NCI-H1048 (cell line): ENCODE measurements at places on chromosomes 11 and 22.

DNA sequence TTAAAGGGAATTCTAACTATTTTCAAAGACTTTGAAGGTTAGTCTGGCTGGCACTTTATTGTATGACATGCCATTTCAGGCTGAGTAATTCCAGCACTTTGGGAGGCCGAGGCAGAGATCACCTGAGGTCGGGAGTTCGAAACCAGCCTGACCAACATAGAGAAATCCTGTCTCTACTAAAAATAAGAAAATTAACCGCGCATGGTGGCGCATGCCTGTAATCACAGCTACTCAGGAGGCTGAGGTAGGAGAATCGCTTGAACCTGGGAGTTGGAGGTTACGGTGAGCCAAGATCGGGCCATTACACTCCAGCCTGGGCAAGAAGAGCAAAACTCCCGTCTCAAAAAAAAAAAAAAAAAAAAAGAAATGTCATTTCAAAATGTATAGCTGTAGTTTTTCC is 95.6 kb downstream of the RDX start:
- no peak for DNase-seq

GRCh38 chr11:42521994-42522393 is 789.8 kb upstream of the API5 start:
- no peak for DNase-seq

GRCh38 chr22:49825944-49826602 is 1.6 kb downstream of the BRD1 start:
- no peak for DNase-seq

DNA sequence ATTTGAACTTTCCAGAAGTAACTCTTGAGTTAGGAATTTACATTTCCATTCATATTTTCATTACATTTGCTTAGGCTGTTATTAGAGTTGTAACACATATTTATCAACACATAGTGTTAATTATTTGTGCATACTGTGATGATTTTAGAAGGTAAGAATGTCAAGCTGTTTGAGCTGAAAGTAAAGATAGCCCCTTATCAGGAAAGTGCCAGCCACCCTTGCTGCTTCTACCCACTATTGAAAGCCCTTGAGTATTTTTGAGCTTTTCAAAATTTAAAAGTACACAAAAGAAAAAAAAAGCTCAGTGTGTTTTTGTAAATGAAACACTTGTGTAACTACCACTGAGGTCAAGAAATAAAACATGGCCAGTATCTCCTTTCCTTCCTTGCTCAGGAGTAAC is 8.0 kb downstream of the APLP2 start:
- no peak for DNase-seq

DNA sequence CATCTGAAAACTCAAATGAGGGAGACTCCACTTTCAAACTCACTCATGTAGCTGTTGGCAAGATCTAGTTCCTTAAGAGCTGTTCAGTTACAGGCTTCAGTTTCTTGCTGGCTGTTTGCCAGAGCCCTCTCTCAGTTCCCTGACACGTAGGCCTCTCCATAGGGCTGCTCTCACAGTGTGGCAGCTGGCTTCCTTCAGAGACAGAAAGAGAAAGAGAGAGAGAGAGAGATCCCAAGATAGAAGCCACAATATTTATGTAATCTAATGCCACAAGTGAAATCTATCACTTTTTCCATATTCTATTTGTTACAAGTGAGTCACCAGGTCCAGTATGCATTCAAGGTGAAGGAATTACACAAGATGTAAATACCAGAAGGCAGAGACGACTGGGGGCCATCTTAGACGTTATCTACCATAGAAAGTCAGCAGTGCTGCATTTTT is 168.8 kb downstream of the RCN1 start:
- DNase-seq, result no peak

- DNase-seq, result no peak
Observed at GRCh38 chr11:110000031-110000502, 93.1 kb upstream of the ZC3H12C start.

DNA sequence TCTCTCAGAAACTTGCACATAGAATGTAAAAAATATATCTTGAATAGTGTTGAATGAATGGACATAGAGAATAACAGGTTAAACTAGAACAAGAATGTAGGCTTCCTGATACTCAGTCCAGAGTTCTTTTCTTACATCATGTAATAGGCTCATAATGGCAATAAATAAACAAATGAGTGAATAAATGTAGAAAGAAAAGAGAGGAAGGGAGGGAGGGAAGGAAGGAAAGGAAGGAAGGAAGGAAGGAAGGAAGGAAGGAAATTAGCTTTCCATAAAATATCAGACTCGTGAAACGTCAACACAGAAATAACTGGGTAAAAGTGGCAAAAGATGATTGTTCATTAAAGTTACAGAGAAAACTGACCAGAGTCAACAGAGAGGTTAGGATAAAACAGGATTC is 2001.0 kb downstream of the LRRC4C start:
- no peak for DNase-seq

DNA sequence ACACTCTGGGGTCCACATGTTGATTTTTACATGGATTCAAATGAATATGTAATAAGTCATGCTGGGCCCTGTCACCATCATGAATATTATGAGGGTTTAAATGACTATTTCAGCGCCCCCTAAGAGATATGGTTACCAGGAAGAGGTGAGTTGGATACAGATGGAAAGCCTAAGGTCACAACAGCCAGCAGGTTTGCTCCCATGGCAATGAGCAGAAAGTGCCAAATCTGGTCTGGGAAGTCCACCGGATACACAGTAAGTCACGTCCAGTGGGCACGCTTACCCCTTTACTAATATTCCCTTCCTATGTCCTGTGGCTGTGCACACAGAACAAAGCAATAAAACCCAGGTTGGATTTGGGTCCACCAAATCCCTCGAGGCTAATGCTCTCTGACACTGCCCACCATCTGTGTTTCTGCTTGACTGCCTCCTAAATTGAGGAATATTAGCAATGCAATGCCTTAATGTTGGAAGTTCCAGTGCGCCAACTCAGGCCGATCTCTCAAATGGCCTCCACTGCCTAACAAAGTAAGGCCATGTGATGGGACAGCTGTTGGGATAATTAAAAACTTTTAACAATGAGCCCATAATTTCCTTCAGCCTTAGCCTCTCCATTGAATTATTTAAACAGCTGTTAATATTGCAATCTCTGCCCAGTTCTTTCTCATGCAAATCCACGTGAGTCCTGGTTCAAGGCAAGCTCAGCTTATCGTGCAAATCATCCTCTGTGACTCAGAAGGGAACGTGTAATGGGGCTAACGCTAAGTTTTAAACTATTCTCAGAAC is 97.6 kb downstream of the SLC1A2 start:
- no peak for DNase-seq

DNA sequence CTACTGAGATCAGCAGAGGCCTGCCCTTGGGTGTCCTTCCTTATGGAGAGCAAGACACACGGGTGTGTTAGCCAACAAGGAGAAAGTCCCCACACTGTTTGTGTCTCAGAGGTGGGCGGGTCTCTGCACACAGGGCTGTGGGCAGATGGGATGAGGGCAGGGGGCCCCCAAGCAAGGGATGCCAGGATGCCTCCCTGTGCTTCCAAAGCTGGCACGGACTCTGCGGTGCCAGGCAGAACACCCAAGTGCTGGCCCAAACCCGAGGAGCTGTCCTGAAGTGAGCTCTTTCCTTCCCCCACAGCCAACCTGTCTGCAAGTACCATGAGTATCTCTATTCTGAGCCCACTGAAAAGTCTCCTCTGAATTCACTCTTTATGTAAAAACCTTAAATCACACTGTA is 273.3 kb downstream of the CTTN start:
- DNase-seq, result no peak

DNA sequence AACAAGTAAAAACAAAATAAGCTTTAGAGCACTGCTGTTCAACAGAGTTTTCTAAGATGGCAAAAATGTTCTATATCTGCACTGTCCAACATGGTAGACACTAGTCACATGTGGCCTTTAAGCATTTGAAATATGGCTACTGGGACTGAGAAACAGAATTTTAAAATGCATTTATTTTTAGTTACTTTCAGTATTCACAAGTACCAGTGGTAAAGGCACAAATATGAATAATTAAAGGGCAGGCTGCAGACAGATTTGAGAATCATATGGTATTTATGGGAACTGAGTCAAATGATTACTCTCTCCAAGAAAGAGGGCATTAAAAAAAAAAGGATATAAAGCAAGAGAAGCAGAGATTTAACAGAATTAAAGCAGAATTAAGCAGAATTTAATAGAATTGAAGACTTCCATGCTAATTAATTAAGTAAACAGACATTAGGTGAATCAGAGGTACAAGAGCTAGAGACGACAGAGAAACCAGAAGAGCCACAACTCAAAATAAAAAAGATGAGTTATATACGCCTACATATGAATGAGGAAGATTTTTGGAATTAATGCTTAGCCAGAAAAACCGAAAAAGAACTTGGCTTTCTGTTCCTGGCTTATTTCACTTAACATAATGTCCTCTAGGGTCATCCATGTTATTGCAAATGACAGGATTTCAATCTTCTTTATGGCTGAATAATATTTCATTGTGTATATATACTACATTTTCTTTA is 160.4 kb downstream of the ATG16L2 start:
- DNase-seq, result no peak

GRCh38 chr22:24335496-24335895 is 64.9 kb downstream of the SPECC1L start:
- DNase-seq, result no peak

GRCh38 chr11:73404048-73404447 is 27.8 kb downstream of the RELT start:
- DNase-seq, result no peak

DNA sequence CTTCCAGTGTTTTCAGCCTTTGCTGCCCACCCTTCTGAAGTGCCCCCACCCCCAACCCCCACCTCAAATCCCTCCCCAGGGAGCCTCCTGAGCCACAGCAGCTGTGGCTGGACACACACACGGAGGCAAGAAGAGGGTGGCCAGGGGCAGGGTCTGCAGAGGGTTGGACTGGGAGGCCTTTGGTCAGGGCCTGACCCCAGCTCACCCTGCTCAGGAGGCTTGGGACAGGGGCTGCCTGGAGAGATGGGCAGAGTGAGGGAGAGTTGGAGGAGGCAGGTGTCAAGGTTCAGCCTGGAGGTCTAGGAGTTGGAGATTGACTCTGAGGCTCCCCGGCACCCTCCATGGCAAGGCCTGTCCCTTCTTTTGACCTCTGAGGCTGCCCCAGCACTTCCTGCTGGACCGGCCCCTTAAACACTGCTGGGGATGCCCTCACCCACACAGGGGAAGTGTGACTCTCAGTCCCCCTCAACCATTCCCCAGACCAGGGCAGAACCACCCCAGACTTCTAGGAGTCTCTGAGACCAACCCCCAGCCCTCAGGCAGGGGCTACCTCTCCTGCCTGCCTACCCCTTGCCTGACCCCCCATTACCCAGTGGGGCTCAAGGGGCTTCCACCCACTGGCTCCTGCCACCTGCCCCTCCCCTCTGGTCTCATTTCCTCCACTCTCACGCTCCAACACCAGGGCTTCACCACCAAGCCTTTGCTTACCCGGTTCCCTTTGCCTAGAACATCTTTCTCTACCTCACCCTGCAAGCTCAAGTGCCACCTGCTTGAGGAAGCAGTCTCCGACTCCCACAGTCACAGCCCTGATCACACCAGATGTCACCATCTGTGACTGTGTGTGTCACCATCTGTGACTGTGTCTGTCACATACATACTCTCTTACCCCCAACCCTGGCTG is 8.6 kb downstream of the ARAP1 start:
- no peak for DNase-seq

GRCh38 chr11:39810358-39810757 is 1649.1 kb downstream of the LRRC4C start:
- DNase-seq, result no peak

GRCh38 chr22:22813126-22814075 is 74.2 kb upstream of the IGLL5 start:
- DNase-seq, result no peak

- no peak for DNase-seq
Observed at GRCh38 chr11:35180317-35181233, 41.6 kb downstream of the CD44 start.

DNA sequence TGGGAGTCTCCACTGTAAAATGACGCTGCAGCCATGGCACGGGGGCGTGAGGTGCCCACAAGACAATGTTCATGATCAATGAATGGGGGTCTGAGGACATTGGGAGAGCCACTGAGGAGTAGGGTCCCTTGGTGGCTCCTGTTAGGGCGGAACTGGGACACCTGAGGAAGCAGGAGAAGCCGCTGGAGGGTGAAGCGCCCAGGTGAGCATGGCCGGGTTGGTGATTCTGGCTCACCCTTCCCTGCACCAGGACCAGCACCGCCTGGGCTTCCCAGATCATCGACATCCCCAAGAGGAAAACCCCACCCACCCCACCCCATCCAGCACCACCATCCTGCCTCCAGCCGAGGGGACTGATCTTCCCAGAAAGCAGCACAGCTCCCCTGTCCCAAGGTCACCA is 30.6 kb downstream of the SHANK2 start:
- no peak for DNase-seq

DNA sequence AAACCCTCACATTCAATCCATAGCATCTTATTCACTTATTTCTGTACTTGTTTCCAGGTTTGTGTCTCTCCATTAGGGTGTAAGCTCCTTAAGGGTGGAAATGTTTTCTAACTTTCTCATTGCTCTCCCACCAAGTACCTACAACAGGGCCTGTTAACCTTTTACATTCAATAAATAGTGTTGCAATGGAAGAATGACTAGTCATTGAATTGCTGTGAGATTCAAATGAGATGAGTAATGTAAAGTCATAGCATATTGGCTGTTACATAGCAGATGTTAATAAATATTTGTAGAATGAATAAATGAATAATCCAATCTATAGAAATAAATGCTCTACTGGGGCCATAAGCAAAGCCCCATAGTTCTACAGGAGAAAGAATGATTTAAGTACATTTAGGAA is 75.4 kb upstream of the DDI1 start:
- no peak for DNase-seq

DNA sequence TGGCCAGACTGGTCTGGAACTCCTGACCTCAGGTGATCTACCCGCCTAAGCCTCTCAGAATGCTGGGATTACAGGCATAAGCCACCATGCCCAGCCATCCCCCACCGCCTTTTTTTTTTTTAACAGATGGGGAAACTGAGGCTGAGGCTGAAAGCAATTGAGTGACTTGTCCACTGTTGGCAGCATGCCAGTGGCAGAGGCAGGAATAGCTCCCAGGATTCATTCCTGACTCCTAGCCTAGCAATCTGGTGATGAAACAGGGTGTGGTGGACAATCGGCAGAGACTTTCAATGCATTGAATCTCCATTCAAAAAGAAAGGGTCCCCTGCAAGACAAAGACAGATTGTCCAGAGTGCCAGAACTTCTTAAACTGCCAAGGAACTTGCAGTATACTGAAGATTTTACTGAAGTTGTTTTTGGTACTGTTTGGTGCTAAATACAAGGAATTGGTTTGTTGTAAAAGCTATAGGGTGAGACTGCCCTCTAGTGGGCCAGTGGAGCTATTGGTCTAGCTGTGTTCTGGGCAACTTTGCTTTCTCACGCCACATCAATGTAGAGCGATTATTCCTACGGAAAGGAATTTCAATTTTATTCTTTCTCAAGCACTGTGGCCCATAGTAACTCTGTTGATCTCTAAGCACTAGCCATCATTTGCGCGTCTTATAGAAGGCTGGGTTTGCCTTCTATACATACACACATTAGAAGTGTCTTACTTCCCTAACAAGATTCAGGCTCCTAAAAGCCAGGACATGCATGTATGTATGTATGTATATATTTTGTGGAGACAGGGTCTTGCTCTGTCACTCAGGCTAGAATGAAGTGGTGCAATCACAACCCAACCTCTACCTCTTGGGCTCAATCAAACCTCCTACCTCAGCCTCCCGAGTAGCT is 21.0 kb downstream of the C22orf31 start:
- no peak for DNase-seq
